ENCODE measurements at places on chromosomes 6 and 20. TPM values are rescaled to one million over a fixed set of nuclear protein-coding genes. Genes with fewer than 3 reads are reported as not detected.

PI16 gene
- 5.8 TPM for total RNA-seq

FNDC11 gene
- 1.2 TPM for total RNA-seq

NKAIN2 gene
- total RNA-seq, result not detected

STK38 gene
- 190 TPM for total RNA-seq

TFAP2D gene
- total RNA-seq, result not detected

EPHA7 gene
- total RNA-seq, result not detected
